ENCODE measurements at places on chromosomes 6 and 20. TPM values are rescaled to one million over a fixed set of nuclear protein-coding genes. Genes with fewer than 3 reads are reported as not detected.

DDX43 gene
- 0.35 TPM for total RNA-seq

DNA sequence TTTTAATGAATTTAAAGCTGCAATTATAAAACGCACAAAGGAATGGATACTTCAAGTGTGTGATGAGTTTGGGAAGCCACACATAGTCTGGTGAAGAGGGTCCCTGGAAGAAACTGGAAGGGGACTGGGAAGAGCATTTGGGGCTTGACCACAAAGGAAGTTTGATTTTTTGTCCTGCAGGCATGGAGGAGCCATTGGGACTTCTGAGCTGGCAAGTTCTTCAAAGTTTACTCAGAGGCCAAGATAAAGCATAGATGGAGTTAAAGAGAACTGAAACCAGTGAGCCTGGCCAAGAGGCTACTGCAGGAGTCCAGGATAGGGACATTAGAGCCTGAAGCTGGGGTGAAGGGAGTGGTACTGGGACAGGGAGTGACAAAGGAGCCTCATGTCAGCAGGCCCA lies 95.0 kb downstream of the AIG1 start:
- no peak for DNase-seq

- peak; percentile 1 for DNase-seq
Observed at GRCh38 chr6:40112350-40112749, 178.1 kb upstream of the MOCS1 start.

DNA sequence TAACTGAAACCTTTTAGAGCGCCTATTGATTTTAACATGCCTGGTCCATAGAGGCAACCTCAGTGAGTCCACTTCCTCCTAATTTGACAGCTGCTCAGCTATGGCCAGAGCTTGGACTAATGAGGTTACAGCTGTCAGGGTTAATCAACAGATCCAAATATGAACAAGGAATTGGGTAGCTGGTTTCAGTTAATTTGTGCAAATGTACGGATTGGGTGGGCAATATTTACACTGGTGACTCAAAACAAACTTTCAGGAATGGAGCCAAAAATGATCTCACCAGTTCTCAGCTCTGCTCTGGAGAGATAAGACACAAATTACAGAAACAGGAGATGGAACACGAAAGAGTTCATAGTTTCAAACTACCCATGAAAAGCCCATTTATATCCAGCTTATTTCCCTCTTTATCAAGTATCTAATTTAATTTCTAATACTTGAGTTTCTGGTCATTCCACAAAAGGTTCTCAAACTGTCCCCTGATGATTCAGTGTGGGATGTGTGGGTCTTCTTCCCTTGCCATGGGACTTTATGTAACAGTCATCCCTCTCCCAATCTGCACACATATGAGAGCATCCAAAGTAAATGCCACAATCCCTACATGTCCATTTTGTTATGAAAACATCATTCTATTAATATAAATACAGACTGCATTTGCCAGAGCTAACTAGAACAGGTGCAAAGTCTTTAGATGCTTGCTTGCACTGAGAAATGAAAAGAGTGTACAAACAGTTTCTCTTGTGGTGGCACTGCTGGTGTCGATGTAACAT lies 149.9 kb downstream of the RPS12 start:
- peak; percentile 88 for DNase-seq

SLC52A3 gene
- 0.22 TPM for total RNA-seq

DNA sequence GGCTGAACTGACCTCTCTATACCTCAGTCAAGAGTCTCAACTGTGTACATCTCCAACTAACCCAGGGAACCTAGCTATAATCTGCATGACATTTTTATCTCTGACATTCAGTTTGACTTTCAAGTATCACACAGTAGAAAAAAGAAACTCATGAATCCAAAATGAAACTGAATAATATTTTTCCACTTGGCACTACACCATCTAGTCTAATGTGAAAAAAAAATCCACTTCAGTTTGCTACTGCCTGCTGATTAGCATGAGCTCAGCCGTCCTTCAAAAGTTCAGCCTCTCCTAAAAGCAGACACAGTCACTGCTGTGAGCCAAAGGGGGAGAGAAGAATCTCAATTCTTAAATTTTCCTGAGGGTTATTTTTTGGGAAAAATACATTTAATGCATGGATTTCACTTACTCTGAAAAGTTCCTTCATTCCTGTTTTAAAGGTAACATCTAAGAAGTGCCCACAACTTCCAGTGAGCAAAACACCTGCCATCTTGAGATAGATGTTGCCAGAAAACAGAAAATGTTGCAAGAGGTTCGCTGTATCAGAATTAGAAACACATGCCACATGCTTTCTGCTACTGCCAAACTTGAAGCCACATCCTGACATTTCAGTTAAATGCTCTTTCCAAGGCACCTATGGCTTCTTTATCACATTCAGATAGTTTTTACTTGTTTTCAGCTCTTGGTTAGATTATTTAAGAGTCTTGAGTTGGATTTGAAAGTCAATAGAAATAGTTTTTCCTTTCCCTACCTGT lies 95.4 kb downstream of the MKKS start:
- DNase-seq: no peak

DNA sequence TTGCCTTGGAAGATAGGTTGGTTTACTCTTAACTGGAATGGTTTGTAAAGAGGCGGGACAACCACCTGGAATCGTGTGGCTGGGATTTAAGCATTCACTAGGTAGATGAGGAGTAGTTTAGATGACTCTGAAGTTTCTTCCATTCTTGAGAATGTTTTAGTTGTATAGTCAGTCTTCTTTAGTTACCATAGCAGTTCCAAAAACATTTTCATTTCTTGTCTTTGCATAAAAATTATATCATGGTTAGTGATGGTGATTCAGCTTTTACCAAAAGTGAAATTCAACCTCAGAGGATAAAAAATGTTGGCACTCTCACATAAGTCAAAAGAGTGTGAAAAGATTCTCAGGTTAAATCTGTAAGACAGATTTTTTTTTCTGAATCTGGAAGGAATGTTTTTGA lies 70.3 kb downstream of the SMAP1 start:
- no peak for DNase-seq

DNA sequence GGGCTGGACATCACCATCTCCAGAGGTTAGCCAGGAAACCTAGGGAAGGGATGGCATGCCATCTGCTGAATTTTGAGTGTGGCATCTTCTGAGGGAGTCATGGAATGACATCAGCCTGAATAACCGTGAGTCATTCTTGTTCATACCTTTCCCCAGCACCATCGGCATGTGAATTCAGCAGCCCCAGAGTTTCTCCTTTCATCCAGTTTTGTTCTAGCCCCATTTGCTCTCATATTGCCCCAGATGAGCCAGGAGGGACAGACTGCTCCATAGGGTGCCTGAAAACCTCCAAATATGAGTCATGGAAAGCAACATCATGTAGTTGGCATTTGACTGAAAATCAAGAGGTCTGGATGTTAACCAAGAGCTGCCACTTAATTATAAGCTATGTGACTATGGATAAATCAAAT lies 219.2 kb upstream of the SGK1 start:
- no peak for DNase-seq

EFCAB8 gene
- total RNA-seq: 0.22 TPM

DNA sequence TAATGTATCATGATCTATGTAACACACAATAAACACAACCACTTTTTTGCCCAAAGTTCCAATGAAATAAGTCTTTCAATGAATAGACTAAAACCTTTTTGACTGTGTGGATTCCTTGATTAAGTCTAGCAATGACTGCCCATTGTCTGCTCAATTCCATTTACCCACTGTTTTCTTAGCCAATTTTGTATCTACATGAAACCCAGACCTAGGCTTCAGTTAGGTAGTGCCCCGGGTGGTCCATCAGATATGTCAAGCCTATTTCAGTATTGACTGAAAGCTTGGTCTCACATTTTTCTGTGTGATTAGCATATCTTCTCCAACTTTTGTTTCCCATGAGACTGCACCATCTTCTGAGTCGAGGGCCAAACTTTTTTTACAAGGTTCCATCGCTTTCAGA lies 615.0 kb downstream of the C6orf118 start:
- DNase-seq: no peak

CLPSL1 gene
- total RNA-seq: not detected

- DNase-seq: no peak
Observed at GRCh38 chr6:116239856-116240255, 14.0 kb downstream of the TSPYL4 start.

DNA sequence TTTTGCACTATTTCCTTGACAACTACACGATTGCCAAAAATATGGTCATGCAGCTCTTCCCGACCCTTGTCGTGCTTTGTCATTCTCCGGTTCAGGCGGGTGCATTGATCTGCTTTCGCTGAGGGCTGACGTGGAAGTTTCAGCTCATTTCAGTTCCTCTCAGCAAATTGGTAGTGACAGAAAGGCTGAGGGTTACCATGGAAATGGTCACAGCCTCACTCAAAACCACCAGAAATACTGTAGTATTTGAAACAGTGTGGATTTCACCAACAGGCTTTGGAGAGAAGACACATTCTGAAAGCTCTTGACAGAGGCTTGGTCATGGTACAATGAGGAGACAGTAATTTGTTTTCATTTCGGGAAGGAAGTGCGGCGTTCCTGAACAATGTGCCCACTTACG lies 99.7 kb upstream of the EXOC2 start:
- no peak for DNase-seq

GRCh38 chr6:160188773-160189172 lies 67.2 kb downstream of the SLC22A1 start:
- DNase-seq: no peak

- no peak for DNase-seq
Observed at GRCh38 chr20:59824711-59825562, 108.5 kb downstream of the SYCP2 start.

DNA sequence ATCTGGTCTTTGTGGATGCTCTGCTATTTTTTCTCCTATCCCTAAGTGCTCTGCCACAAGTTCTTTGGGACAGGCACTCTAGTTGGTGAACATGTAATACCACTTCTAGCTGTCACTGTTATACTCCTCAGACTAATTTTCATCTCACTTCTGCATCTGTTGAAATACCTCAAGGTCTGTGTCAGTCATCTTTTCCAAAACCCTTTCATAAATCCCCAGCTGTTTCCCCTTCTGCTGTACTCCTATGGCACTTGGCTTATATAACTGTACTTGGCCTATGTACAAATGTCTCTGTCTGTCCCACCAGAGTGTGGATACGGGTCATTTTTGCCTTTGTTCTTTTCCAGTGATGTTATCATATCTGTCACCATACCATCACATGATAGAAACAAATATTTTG lies 124.2 kb downstream of the FHL5 start:
- DNase-seq: peak; percentile 54

DNA sequence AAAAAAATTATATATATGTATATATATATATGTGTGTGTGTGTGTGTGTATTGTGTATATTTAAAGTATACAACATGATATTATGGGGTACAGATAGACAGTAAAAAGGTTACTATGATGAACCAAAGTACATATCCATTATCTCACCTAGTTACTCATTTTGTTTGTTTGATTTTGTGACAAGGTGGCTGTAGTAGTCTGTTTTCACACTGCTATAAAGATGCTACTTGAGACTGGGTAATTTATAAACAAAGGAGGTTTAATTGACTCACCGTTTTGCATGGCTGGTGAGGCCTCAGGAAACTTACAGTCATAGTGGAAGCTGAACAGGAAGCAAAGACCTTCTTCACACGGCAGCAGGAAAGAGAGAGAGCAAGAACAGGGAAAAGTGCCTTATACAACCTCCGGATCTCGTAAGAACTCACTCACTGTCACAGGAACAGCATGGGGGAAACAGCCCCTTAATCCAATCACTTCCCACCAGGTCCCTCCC lies 30.2 kb upstream of the DACT2 start:
- DNase-seq: no peak

DNA sequence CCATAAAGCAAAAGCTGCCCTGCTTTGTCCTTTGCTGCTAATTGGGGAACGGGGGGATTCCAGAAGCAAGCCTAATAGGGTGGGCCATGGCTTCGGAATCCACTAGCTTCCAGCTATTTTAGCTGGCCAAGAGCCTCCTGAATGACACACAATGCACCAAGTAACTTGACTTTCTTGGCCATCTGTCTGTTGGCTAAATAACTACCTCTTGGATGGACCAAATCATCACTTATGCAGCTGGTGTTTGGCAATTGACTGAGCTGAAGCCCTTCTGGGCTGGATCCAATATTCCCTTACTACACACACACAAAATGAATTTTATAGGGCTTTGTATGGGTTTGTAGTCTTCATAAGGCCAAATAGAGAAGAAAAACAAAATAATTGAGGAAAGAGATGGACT lies 8.8 kb upstream of the CBLN4 start:
- peak; percentile 22 for DNase-seq

RIPPLY2 gene
- total RNA-seq: not detected

GRCh38 chr6:121959501-121959900 lies 440.0 kb upstream of the HSF2 start:
- no peak for DNase-seq

CTAGE9 gene
- total RNA-seq: not detected

- no peak for DNase-seq
Observed at GRCh38 chr6:118387921-118388701, 160.0 kb upstream of the PLN start.

GRM4 gene
- 1.1 TPM for total RNA-seq

GRCh38 chr20:30484009-30484748 lies 773.3 kb upstream of the DEFB115 start:
- DNase-seq: no peak

DNA sequence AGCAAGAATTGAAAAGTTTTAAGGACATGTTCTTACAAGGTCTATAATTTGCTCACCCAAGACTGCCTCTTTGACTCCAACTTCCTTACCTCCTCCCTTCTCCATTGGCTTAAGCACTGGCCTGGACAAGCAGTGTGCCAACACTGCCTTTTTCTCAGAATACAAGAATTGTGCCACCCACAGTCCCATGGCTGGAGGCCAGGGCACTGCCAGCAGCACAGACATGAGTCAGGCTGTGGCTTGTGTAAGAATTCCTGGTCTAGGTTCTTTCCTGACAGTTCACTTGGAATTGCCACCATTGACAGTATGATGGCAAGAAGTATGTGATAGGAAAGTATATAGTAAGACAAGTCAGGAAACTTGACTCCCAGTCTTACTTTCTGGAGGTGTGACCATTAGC lies 202.7 kb upstream of the MARCKS start:
- no peak for DNase-seq

CCN6 gene
- total RNA-seq: 0.09 TPM

- peak; percentile 55 for DNase-seq
Observed at GRCh38 chr6:111972745-111973117, 81.2 kb upstream of the CCN6 start.

FAXC gene
- total RNA-seq: 1.2 TPM

DNA sequence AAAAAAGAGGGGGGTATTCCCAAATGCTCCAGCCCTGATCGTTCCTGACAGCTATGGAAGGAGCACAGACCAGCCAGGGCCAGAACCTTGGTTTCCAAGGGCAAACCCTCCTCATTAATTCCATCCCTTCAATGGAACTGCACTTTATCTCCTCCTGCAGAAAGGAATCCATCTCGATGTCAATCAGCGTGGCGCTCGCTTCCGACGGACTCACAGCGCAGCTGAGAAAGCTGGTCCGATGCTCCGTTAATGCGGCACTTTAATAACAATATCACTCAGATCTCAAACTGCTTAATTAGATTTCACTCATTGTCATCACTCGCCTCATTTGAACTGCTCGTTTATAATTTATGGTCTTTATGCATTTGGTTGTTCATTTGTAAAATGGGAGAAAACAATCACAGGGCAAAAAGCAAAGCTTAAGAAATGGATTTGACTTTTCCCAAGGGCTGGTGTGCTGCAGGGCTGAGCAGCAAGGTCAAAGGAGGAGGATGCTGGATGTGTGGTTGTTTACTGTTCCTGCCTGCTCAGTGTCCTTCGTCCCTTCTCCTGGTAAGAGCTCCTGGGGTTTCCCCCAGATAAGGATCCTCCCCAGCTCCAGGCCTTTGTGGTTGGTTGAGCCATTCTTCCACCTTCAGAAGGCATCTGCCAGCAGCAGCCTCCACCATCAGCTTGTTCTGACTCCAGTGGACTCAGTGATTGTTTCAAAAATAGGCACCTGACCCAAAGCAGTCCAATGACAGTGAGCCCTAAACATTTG lies 152.7 kb downstream of the ANKRD60 start:
- no peak for DNase-seq

All from muscle of leg (tissue), 16 donors.